ENCODE measurements at places on chromosomes 3 and 15.

GRCh38 chr3:134437211-134437752 is 48.5 kb downstream of the ANAPC13 start:
- no peak for DNase-seq

GRCh38 chr3:108554913-108555571 is 34.2 kb downstream of the CIP2A start:
- DNase-seq: no peak

DNA sequence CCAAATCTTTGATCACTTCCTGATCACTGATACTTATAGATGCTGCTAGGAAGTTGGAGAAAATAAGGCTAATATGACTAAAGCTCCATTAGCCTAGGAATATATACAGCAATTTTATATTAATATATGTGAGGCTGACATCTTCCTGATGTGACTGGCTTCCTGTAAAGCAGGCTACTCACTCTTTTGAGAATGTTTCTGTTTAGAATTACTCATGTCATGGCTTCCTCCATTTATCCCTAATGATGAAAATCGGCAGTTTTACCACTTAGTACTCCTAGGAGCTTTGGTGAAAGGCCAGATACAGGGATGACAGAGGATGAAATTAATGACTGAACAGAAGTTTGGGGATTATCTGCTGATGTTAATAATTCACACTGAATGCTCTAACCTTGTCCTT is 3.9 kb upstream of the MAP1A start:
- DNase-seq: no peak

DNA sequence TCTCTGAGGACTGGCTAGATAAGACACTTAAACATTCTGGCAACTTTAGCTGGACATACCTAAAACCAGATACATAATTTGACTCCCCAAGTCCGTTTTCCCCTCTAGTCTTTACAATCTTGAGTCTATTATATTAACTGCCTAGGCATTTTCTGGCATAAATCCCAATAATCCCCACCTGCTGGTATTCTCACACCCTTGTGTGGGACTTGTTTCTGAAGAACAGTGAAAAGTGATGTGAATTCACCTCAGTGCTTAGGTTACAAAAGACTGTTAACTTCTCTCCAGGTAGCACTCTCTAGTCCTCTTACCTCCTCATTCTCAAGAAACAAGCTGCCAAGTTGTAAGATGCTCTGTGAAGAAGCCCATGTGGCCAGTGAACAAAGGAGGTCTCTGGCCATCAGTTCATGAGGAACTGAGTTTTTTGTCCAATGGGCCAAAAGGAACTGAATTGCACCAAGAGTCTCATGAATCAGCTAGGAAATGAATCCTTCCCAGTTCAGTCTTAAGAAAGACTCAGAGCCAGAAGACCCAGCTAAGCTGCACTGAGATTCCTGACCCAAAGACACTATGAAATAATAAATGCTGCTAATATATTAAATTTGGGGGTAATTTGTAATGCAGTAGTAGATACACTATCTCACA is 4.1 kb downstream of the OSBPL11 start:
- DNase-seq: no peak

GRCh38 chr3:36679384-36680200 is 84.8 kb downstream of the DCLK3 start:
- DNase-seq: no peak

- no peak for DNase-seq
Measured at GRCh38 chr3:882533-882932, 210.3 kb upstream of the CNTN6 start.
